ENCODE measurements at places on chromosomes 13 and 19. TPM values are rescaled to one million over a fixed set of nuclear protein-coding genes. Genes with fewer than 3 reads are reported as not detected.

DNA sequence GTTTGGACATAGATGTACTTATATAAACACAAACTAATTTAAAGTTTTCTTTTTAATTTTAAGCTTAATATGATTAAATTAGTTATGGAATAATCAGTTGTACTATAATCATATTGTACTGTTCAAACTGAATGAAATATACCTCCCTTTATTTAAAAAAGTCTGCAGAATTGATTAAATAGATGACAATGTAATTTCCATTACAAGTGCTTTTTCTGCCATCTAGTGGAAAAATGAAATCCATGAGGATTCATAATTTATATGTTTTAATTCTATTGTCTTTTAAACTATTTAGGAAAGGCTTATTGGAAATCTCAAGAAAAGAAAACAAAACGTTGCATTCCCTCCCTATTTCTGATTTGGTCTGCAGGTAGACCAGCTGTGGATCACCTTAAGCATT lies 30.9 kb downstream of the MZT1 start:
- peak; percentile 55 for DNase-seq
- no peaks in the 10 kb centered on the region for H3K36me3 ChIP-seq
- H3K4me1 ChIP-seq: no peaks in the 10 kb centered on the region
- H3K4me3 ChIP-seq: no peak overlapping the region

Gene AZU1
- 0.17 TPM for total RNA-seq

Gene ZNF329
- 17.2 TPM for total RNA-seq

Gene NAPSA
- under 0.01 TPM for total RNA-seq

- H3K4me3 ChIP-seq: no peak overlapping the region
- H3K36me3 ChIP-seq: no peaks in the 10 kb centered on the region
- no peak overlapping the region for H3K27ac ChIP-seq
- no peak for DNase-seq
- H3K4me1 ChIP-seq: no peaks in the 10 kb centered on the region
- H3K27me3 ChIP-seq: no peaks in the 10 kb centered on the region
These were observed 15.8 kb upstream of the POP4 start for GRCh38 chr19:29590278-29590677.

DNA sequence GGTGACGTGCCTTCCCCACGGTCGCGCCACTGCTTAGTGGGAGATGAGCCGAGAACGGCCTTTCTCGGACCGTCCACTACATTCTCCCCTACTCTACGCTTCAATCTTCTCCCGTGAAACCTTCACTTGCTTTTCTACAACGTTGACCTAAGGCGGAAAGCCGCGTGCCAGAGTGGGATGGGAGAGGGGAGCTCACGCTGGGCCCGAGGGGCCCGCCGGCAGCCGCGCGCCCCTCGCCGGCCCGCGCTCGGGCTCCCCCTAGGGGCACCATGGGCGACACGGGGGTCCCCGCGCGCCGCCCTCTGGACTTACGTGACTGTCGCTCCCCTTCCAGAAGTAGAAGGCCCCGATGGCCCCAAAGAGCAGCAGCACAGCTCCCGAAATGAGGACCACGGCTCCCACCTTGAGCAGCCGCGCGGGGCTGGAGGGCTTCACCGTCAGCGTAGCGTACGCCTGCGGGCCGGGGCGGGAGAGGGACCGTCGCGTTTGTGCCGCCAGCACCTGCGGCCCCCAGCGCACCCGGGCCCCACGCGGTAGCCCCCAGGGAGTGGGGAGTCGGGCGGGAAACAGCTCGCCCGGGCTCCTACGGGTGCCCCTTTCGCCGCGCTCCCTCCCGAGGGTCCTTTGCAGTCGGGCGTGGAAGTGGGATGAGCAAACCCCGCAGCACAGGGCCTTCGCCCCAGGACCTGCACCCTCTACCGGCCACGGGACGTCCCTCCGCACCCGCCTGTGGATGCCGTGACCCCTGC lies 727 bp downstream of the CNMD start:
- DNase-seq: no peak
- no peak overlapping the region for H3K27ac ChIP-seq
- H3K27me3 ChIP-seq: peaks cover 15% of the 10 kb centered on the region
- no peak overlapping the region for H3K4me3 ChIP-seq
- no peaks in the 10 kb centered on the region for H3K36me3 ChIP-seq

Gene LTBP4
- total RNA-seq: 60.9 TPM

DNA sequence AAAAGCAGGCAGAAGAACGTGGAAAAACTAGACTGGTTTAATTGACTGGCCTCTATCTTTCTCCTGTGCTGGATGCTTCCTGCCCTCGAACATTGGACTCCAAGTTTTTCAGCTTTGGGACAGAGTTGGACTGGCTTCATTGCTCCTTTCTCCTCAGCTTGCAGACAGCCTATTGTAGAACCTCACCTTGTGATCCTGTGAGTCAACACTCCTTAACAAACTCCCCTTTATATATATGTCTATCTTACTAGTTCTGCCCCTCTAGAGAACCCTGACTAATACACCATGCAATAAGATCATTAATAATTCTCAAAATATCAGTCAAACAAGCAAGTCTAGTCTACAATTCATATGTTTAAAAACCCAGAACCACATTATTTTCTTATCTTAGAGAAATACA lies 662.4 kb downstream of the TBC1D4 start:
- no peaks in the 10 kb centered on the region for H3K36me3 ChIP-seq
- H3K27me3 ChIP-seq: no peaks in the 10 kb centered on the region
- no peak overlapping the region for H3K27ac ChIP-seq
- H3K4me1 ChIP-seq: no peaks in the 10 kb centered on the region
- no peak overlapping the region for H3K4me3 ChIP-seq

Gene WDR18
- 42.3 TPM for total RNA-seq

- H3K4me3 ChIP-seq: no peak overlapping the region
- no peaks in the 10 kb centered on the region for H3K36me3 ChIP-seq
- no peaks in the 10 kb centered on the region for H3K4me1 ChIP-seq
- H3K27me3 ChIP-seq: no peaks in the 10 kb centered on the region
- H3K27ac ChIP-seq: no peak overlapping the region
These were observed 3.1 kb downstream of the ANKRD24 start for GRCh38 chr19:4185413-4186086.

DNA sequence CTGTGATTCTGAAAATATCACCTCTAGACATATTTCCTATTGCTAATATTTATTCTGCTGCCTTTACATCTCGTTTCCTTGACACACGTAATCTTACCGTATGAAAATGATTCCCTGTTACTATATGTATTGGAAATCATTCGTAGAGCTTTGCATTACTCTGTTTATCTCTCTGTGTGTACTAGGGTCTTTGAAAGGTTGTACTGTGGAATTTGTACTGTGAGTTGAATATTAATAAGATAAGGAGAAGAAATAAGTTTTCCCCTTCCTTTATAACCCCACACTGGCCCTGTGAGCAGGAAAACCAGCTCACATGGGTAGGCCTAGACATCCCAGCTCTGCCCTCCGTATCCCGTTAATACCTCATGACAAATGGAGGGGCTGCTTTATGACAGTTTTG lies 354.9 kb downstream of the KLF5 start:
- no peak overlapping the region for H3K4me3 ChIP-seq
- no peak for DNase-seq
- no peaks in the 10 kb centered on the region for H3K27me3 ChIP-seq
- H3K27ac ChIP-seq: no peak overlapping the region
- H3K36me3 ChIP-seq: no peaks in the 10 kb centered on the region
